ENCODE measurements at places on chromosomes 6 and 20.
A peak's percentile ranks its signal among the peaks of the same experiment; 100 is the strongest.

GRCh38 chr6:105907301-105907700 is 178.8 kb upstream of the PRDM1 start:
- no peak for DNase-seq

DNA sequence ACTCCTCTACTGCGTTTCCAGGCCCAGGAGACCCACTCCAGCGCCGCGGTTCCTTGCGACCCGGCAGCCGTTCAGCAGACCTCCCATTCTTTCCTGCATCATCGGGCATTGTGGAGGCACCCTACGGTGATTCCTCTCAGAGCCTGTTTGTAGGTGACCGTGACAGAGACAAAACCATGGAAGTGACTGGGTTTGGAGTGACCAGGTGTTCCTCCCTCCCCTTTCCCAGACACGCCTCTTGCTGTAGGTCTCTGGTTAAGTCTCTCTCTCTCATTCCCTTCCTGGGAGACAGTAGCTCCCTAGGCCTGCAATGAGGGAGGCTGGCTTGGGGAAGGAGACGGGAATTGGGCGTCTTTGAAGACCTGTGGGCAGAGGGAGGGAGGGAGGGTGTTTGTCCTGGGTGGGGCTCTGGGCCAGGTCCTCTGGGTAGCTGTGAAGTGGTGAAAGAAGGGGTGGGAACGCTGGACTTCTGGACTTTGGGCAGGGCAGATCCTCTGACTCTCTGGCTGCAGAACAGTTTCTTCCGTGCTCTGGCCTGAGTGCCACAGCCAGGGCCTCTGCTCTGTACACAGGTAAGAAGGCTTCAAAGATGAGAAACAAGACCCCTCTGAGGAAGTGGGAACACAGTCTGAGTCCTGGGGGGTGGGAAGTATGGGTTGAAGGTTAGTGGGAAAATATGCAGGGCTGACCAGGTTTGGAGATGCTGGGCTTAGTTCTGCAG is 763 bp downstream of the KLC4 start:
- DNase-seq: no peak

DNA sequence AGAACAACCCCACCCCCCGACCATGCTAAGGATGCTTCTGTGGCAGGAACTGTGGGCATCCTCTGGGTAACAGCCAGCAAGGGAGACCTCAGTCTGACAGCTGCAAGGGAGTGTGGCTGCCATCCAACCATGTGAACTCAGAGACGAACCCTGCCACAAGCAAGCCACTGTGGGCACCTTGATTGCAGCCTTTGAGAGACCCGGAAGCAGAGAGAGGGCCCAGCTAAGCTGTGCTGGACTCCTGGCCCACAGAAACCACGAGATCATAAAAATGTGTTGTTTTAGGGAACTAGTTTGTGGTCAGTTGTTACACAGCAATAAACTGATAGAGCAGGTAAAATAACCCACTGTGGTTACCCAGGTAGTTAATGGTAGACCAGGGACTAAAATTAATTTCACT is 414.6 kb downstream of the CDH26 start:
- no peak for DNase-seq

- DNase-seq: no peak
Observed at GRCh38 chr6:67219346-67219745, 1415.7 kb upstream of the ADGRB3 start.

- no peak for DNase-seq
Observed at GRCh38 chr20:46375771-46376170, 30.6 kb downstream of the ELMO2 start.

DNA sequence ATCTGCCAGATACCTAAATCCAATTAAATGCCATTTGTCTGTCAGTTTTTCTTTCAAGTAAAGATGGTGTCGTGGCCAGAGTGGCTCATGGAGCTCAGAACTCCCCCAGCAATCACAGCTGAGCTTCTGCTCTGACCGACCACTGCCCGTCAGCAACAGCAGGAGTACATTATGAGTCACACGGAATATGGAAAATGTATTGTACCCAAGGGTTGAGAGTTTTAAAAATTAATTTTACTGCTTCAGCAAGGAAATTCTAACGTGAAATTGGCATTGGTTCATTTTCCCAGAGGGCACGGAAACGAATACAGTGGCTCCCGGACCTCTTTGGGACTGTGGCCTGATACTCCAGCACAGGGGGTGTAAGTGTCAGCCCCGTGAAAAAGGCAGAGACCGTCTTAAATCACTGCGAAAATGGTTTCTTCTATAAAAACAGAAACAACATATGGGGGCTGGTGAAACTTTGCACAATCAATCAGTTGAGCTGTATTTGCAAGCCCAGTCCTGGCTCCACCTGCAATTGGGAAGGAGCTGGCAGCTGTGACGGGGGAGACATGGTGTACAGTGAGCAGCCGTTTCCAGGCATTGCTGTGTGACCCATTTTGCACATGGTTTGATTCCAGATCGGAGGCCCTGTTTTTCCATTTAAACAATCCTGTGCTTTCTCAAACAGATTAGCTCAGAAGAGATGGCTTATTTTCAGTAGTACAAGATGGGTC is 12.8 kb downstream of the NPEPL1 start:
- DNase-seq: no peak

DNA sequence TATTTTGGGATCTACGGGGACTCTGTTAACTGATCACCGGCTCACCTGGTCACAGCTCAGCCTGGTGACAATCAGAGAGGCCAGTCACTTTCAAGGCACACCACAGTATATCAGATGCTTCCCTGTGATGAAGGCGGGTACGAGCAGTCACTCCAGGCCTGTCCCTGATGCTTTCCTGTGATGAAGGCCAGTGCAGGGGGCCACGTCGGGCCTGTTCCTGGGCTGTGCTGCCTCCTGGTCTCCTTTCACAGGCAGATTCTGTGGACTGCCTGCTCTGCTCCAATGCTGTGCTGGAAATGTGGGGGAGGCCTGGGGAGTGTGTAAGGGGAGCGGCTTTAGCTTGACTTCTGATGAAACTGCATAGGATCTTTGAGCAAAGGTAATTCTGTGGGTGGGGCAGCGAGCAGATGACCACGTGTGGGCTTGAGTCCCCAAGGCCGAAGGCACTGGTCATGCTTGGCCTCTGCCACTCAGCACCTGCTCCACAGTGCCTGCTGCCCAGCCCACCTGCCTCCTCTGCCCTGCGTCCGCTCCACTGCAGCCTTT is 372.6 kb downstream of the TAF4 start:
- no peak for DNase-seq

- peak; percentile 99 for DNase-seq
Observed at GRCh38 chr6:158869826-158870648, 50.9 kb upstream of the EZR start.

DNA sequence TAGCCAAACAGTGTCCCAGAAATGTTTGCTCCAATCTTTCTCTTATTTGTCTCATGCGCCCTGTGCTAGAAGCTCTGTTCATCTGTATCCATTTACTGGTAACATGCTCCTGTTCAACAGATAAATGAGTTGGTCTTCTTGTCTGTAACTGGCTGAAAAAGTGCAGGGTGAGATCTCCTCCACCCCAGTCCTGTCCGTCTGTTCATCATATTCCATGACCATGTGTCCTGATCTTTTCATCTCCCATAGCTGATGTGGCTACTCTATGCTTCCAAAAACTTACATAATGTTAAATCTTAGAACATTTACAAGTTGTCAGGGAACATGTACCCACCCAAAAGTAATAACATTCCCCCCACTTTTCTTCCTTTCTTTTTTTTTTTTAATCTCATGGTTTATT is 31.8 kb upstream of the DSE start:
- DNase-seq: no peak

DNA sequence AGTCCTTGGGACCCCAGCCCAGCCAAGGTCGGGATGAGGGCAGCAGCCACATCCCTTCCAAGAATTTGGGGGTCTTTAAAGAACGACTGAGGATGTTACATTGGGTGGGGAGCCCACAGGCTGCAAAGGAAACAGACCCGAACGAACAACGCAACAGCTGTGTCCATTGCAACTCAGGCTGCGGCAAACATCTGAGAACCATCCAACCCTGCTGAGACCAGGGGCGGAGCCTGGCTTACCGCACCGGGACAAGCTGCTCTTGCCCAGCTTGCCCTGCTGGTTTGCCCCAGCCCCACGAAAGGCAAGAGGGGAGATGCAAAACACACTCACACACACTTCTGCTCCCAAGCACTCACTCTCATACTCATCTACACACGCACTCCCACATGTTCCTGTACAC is 21.5 kb upstream of the TAF4 start:
- DNase-seq: no peak

GRCh38 chr6:95587989-95588388 is 10.7 kb downstream of the MANEA start:
- DNase-seq: no peak

GRCh38 chr20:24831232-24831631 is 117.8 kb upstream of the CST7 start:
- DNase-seq: no peak

DNA sequence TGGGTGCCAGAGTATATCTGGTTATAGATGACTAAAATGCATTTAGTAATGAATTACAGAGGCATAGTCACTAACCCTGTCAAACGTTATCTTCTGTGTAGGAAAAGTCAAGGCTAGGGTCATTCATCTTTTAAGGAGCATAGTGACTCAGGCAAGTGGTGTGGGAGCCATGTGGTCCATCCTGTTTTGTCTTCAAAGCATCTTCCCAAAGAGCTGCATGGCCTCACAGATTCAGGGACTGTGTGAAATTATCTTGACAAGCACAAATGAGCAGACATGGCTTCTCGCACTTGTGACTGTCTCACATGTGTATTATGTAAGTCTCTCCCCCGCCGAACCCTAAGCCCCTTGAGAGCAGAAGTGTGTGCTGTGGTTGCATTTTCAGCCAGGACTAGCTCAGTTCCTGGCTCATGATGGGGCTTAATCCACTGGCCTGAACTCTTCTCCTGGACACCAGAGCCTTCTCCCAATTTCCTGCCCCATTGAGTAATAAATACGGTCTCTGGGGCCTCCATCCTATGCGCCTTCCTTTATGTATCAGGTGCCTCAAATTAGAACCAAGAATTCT is 769.1 kb downstream of the QKI start:
- DNase-seq: no peak

GRCh38 chr20:54346276-54346675 is 129.1 kb upstream of the DOK5 start:
- DNase-seq: no peak

- no peak for DNase-seq
Observed at GRCh38 chr6:170245475-170245992, 45.3 kb downstream of the DLL1 start.

DNA sequence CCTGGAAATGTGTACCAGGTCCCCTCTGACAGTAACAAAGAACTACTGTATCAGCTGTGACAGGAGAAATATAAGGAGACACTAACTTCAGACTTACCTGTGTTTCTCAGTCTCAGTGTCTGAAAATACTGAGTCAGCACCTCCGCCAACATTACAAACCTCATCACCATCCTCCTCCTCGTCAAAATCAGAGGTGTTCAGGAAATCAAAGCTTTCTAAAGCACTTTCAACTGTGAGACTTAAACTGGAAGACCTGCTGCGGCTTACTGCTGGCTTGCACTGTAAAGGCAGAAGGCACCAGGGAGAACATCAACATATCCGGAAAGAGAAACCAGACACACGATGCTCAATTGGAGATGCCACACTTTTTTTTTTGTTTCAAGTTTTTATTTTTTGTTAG is 40.3 kb upstream of the ARMH2 start:
- no peak for DNase-seq

DNA sequence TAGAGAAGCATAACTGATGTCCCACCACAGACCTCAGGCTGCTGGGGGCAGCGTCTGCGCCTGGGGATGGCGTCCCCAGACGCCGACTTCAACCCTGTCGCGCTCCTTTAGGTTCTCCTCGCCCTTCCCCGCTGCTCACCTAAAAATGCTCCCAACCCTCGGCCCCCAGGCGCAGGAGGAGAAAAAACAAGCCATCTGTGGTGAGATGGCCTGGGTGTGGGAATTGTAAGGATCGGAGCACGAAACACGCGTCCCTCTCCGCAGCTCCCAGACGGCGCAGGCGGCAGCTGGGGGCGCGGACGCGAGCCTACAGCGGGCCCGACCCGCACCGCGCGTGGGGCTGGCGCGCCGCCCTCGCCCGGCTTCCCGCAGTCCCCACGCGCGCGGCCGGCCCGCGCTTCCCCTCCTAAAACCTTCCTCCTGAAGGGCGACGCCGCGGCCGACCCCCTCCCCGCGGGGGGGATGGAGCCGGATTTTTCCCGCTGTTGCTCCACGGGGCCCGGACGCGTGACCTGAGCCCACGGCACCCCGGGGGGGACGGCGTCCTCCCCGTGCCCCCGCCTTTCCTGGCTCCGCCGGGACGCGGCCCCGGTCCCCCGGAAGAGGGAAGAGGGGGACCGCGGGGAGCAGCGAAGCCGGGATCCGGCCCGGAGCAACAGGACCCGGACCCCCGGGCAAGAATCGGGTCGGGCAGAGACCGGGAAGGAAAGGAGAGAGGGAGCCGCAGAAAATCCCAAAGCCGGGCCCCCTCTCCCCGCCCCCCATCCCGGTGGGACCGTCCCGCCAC is 611 bp downstream of the EPB41L2 start:
- no peak for DNase-seq

- no peak for DNase-seq
Observed at GRCh38 chr6:12022953-12023388, 10.9 kb downstream of the HIVEP1 start.

DNA sequence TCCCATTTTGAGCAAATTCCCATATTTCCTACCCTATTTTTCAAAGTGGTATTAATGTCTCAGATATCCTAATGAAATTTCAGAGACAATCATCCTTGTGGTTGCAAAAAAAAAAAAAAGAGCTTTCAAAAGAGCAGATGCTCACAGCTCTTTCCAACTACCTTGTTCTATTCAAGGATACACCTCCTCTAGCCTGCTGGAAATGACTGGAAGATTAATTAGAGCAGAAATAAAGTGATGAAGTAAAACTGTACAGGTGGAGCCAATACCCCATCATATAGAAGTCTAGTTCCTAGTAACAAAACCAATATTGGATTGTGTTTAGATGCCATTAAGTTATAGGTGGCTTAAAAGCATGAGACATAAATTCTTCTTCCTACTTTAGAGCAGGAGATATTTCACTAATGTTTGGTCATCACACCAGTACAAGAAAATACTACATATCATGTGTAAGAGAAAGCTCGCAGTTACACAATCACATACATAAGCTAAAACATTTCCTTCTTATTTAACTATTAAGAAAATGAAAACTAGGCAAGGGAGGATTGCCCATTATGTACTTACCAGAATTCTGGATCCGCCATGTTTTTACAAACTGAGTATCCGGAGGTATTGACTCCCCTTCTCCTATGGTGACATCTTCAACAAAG is 42.4 kb downstream of the ILRUN start:
- no peak for DNase-seq

DNA sequence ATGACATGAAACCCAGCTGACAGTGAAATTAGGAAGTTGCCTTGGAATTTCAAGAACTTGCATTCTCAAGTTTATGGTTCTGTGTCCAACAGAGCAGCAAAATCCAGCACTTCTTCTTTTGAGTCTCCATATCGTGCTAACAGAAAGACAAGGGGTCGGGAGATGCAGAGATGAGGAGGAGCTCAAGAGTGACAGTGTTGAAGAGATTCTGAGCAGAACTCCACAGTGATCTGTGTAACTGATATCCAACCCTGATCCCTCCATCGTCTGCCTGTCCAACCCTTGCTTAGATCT is 21.2 kb upstream of the BTN1A1 start:
- DNase-seq: no peak

GRCh38 chr6:166619912-166620311 is 7.1 kb downstream of the RPS6KA2 start:
- no peak for DNase-seq

GRCh38 chr6:75609639-75610590 is 8.2 kb downstream of the SENP6 start:
- no peak for DNase-seq

GRCh38 chr6:161181121-161181520 is 92.7 kb downstream of the AGPAT4 start:
- DNase-seq: no peak

GRCh38 chr6:87104667-87105066 is 9.8 kb upstream of the CGA start:
- DNase-seq: no peak

GRCh38 chr20:23024701-23025100 is 10.4 kb upstream of the SSTR4 start:
- DNase-seq: no peak
